ENCODE measurements at places on chromosomes 7 and 10. TPM values are rescaled to one million over a fixed set of nuclear protein-coding genes. Genes with fewer than 3 reads are reported as not detected.

Gene NKX1-2
- total RNA-seq: not detected

- DNase-seq: no peak
These were observed 40.0 kb downstream of the EPDR1 start for GRCh38 chr7:37960483-37960882.

Gene VENTX
- total RNA-seq: 0.99 TPM

DNA sequence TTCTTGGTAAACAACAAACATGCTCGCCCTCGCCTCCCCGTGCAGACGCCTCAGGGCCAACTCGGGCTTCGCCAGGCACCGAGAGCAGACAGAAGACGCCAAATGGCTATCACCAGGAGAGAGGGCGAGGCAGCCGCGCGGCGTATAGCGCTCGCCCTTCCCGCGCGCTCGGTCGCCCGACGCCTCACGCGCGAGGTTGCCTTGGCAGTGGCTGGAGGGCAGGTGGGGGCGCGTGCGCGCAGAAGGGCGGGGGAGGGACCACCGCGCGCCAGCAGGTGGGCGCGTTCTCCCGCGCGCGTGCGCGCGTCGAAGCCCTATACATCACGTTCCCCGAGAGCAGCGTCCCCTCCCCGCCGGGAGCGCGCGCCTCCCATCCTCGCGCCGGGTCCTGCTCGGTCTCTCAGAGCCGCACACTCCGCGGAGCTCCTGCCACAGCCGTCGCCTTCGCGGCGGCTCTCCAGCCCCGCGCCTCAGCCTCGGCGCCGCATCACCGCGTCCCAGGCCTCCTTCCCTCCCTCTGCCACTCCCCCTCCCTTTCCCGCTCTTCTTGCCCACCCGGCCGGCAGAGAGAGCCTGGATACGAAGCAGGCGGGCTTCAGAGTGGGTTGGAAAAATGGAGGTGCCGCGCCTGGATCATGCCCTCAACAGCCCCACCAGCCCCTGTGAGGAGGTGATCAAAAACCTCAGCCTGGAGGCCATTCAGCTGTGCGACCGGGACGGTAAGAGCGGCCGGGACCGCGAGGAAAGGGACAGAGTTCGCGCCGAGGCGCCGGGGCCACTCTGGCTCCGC lies at the start of gene PHYHIPL:
TSS of gene PHYHIPL (plus strand) at position 403 of the 790 bp plus-strand sequence. CDS start at position 614, 211 bp downstream.
- peak; percentile 18 for DNase-seq

- DNase-seq: no peak
These were observed 313.9 kb downstream of the PHTF2 start for GRCh38 chr7:78112488-78112887.

DNA sequence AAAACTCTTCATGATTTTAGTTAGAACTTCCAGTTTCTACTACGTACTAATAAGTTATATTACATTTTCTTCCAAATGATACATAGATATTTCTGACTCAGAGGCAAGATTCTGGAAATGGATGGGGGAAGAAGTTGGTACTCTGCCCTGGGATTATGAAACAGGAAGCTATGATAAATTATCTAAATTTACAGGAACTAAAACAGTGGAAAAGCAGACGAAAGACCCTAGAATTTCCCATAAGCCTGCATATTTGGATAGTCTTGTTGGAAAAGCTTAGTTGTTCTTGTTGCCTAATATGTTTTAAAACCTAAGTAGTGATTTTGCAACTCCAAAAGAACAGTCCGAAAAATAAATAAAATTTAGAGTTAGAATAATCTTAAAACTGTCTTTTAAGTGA lies 21.8 kb downstream of the CFAP69 start:
- no peak for DNase-seq

DNA sequence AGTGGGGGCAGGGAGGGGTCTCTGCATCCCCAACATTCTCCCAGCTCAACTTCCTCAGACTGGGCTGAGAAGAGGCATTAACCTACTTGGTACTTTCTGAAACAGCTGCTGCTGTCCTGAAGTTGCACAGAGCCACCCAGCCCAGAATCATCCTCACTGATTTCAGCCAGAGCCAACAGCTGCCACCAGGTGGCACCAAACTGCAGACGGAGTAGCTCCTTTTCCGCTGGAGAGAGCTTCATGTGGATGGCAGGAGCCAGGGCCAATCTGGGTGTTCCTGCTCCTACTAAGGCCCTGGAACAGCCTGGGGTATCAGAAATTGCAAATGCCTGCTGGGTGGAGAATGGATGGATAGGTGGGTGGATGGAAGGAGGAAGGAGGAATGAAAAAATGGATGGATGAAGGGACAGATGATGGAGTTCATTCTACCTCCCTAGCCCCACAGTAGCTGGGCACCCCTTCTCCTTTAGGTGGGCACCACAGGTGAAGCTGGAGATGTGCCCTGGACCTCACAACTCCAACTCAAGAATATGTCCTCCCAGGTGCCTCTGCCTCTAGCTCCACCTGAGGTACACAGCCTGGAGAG lies 11.8 kb upstream of the DRGX start:
- DNase-seq: peak; percentile 89

DNA sequence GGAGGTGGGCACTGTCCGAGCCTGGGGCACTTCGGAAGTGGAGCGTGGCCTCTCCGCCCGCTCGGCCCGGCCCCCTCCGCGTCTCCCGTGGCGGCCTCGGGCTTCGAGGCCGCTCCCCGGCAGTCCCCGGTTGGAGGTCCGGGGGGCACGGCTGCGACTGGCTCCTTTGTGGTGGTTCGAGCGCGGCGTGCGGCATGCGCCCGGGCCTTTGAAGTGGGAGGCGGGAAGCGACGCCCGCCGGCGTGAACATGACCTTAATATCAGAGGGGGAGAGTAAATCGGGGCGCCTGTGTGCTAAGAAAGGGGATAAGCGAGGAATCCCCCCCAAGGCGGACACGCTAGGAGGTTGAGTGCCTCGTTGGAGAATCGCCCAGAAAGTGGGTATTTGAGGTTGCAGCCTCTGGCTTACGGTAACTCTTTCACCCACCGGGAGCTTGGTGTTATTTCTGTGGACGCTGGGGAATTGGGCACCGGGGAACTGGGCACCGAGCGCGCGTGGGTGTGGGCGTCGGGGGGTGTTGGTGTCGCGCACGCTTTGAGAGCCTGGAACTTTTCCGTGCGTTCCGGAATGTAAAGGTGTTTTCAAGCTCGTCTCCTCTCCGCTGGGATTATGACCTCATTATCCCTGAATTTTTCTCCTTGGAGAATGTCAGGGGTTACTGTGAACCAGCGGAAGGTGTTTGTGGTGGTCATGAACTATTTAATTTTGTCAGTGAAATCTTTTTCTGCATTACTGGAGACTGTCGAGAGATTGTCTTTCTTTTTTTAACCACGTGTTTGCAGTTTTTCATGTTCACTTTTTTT lies 660 bp downstream of the SUV39H2 start:
- peak; percentile 34 for DNase-seq

DNA sequence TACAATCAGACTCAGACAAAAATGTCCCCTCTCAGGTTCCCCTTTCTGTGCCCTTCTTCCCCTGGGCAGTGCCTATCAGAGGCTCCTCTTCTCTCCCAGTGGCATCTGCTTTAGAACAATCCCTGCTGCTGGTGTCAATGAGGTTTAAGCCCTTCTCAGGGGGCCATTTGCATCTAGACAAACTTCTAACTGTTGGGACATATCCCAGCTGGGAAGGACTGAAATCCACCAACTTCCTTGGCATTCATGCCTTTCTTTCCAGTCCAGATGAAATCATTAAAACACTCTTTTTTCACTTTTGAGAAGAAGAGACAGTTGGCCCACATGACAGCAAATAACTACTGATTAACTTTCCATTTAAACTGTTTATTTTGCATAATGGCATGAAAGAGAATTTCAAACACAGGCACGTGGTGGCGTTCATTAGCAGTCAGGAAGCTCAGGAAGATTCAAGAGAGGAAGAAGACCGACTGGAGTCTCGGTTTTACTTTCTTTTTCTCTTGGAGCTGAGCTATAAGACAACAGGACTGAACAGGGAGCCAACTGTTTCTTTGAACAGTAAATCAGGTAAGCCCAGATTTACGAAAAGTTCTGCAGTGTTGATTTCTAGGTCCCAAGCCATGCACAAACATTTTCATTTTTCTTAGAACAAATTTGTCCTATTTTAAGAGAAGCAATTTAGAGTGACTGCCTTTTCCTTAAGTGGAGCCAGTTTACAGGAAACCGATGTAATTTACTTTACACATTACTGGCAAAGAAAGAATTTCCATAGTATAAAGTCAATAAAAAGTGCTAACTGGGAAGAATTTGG lies at the start of gene GIMAP2:
TSS of gene GIMAP2 (plus strand) at position 488 of the 811 bp plus-strand sequence. CDS start 1,354 bp downstream, outside the sequence.
- DNase-seq: no peak

Data from left ventricle myocardium superior (tissue), 1 donor.